ENCODE measurements at places on chromosomes 12 and 14.

GRCh38 chr12:79524507-79525148 is 166.1 kb downstream of the PAWR start:
- peak; percentile 23 for DNase-seq

- DNase-seq = peak; percentile 64
These were observed 10.4 kb downstream of the ITPK1 start for GRCh38 chr14:93105362-93105761.

GRCh38 chr12:98275131-98275475 is 240.3 kb upstream of the TMPO start:
- no peak for DNase-seq

DNA sequence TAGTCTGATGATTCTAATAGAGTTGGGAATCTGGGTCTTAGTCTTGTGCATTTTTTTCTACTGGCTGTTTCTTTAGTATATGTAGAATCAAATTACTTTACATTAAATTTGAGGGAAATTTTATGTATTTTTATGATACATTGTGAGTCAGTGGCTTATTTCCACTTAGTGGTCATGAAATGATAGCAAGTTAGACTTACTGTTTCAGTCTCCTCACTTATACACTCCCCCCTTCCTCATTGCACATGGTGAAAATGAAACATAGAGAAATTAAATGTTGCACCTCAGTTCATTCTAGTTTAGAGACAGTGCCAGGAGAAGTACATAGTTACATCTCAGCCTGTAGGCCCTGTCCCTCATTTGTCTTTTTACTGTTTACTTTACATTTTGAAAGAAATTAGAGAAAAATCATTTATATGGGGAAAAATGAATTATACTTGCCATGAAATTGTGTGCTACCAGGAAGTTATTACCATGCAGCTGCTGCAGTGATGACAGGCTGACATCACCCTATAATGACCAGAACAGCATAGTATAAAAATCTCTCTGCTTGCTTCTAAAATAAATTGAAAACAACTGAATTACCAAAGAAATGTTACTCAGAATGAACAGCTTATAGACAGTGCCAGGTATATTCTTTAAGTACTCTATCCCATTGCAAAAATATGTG is 113.2 kb downstream of the TRMT5 start:
- DNase-seq = no peak

GRCh38 chr12:31859232-31859977 is 99.8 kb upstream of the RESF1 start:
- no peak for DNase-seq

GRCh38 chr14:101183376-101184103 is 280.0 kb upstream of the RTL1 start:
- DNase-seq = peak; percentile 11

DNA sequence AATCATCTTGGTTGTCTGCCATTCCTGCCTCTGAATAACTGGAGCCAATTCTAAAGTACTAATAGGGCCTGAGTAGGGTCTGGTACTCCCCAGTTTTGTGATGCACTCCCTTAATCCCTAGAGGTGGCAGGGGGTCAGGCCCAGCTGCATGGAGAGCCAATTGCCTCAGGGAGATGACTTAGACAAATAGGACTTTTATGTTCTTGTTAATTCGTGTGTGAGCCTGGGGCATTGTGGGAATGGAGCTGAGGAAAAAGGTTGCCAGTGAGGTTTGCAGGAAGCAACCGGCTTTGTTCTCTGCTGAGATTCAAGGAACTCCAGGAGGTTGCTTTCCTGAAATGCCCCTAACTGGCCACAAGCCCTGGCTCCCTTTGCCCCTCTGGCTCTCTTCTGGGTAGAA is 6.8 kb upstream of the DCD start:
- DNase-seq = no peak

DNA sequence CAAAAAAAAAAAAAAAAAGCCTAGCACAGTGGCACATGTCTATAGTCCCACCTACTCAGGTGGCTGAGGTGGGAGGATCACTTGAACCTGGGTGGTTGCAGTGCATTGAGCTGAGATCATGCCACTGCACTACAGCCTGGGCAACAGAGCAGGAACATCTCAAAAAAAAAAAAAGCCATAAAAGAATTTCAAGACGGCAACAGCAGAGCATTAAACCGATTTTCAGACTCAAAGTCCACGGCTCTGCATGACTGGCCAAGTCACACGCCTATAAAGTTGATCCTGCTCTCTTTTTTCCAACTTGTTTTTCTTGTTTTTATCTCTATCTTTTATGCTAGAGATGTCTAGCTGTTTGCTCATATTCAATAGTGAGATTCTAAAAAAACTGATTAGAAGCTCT is 45.3 kb downstream of the FBXO34 start:
- no peak for DNase-seq

DNA sequence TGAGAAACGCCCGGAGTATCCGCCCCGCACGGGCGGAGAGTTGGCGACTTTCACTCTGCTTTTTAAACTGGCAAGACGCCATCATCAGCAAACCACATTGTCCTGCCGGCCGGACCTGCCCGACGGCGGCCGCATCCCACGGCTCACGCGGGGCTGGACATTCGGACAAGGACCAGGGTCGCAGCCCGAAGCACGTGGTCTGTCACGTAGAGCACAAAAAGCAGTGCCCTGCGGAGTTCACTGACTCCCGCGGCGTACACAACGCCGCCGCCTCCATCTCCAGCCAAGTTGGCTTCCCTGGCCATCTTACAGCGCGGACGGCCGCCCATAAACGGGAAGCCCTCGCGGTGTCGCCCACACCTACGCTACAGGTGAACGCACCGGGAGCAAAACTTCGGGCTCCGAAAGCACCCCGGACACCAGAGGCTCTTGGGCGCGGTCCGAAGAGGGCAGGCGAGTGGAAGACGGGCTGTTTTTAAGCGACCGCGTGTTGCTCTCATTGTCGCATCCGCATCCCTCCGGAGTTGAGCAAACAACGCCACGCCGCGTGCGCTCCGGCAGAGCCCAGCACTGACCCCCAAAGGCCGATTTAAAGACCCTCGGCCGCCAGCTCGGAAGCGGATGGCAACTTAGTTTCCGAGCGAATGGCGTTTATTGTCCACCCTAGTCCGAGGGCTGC is 966 bp downstream of the SINHCAF start:
- peak; percentile 60 for DNase-seq

- no peak for DNase-seq
These were observed 112.6 kb downstream of the CALM1 start for GRCh38 chr14:90509403-90509802.

GRCh38 chr12:58443981-58444371 is 476.3 kb downstream of the LRIG3 start:
- peak; percentile 73 for DNase-seq

DNA sequence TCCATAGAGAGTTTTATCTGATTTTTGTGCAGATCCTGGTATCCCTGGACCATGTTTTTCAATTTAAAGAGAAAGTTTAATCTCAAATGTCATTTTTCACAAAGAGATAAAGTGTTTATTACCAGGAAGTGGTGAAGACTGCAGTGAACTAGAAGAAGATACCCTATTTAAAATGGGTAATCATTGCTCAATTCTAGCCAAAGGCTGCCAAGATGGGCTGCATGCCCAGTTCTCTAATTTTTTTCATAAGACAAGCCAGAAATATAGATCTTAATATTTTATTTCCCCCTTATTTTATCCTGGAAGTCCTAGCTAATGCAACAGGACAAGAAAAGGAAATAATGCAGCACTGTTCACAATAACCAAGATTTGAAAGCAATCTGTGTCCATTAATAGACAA is 343.5 kb downstream of the PCNX1 start:
- no peak for DNase-seq

DNA sequence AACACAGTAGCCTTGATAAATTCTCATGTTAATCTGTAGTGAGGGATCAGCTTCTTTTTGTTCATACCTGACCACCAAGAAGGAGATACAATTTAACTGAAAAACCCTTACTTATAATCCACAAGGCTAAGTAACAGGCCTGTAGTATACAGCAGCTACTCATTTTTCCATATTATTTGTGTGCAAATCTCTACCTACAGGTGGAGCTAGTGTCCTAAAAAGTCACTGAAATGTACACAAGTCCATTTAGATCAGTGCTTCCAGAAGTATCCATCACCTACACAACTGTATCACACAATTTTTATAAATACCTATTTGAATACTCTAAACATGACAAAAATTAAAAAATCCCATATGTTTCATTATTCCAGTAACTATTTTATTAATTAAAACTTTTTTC is 173.2 kb downstream of the SLC35F4 start:
- peak; percentile 81 for DNase-seq

DNA sequence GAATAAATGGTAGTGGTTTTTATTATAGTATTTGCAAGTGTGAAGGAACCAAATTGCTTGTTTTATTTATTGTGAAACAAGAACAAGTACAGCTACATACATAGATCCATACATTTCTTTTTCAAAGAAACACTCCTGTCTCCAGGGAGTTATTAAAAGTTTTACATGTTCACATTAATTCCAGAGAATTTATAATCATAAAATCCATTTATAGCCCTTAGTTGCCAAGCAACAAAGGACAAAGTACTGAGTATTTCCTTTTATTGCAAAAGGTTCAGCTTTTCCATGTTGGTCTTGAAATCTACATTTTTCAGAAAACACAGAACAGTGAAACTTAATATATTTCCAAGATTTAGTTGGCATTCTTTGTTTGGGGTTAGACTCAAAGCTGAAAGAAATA is 9.5 kb downstream of the MYRFL start:
- no peak for DNase-seq

GRCh38 chr14:31945074-31945613 is 132.0 kb upstream of the ARHGAP5 start:
- DNase-seq = no peak

DNA sequence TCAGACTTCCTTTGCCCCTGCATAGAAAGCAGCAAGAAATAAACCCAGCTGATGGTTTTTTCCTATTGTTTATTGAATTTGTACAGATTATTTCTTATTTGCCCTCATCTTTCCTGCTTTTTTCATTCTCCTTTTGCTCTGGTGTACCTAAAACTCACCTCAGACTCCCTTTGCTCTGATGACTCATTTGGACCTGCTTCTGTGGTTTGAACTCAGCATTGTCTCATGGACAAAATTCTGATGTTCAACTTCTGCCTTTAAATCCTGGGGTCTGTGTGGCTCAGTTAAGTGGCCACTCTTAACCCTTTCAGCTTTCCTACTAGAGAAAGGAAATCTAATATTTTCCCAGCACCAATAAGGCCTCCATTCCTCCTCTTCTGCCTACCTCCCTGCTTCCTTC is 3.5 kb upstream of the SENP1 start:
- DNase-seq = no peak

DNA sequence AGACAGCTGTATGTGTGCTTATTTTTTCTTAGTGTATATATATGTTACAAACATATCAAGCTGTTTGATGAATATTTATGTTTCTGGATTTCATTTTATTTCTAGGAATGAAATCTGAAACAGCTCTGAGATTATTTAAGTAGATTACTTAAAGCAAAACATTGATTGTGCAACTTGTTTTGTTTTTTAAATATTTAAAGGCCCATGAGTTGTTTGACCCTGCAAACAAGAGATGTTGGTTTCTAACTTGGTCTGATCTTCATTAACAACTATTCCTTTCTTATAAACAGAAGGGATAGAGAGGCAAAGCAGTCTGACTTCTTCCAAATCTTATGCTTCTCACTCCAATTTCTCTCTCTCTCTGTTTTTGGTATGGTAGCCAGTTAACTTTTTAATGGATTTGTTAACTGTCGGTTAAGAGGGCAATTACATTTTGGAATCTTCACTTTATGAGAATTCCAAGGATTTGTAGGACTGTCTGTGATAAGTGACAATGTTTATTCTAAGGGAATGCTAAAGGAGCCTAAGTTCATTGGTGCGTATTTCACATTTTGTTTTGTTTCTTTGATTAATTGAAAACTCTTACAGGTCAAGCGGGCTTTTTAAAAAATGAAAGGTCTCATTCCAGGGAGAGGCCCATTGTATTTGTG is 102.6 kb upstream of the HMGA2 start:
- DNase-seq = no peak

- no peak for DNase-seq
These were observed 24.3 kb upstream of the RCOR1 start for GRCh38 chr14:102568115-102568614.

GRCh38 chr14:23028799-23029198 is 5.9 kb downstream of the PSMB5 start:
- no peak for DNase-seq

GRCh38 chr12:79634957-79635471 is 55.8 kb downstream of the PAWR start:
- DNase-seq = peak; percentile 55

- DNase-seq = peak; percentile 73
These were observed 51.3 kb upstream of the RERGL start for GRCh38 chr12:18141048-18141982.

DNA sequence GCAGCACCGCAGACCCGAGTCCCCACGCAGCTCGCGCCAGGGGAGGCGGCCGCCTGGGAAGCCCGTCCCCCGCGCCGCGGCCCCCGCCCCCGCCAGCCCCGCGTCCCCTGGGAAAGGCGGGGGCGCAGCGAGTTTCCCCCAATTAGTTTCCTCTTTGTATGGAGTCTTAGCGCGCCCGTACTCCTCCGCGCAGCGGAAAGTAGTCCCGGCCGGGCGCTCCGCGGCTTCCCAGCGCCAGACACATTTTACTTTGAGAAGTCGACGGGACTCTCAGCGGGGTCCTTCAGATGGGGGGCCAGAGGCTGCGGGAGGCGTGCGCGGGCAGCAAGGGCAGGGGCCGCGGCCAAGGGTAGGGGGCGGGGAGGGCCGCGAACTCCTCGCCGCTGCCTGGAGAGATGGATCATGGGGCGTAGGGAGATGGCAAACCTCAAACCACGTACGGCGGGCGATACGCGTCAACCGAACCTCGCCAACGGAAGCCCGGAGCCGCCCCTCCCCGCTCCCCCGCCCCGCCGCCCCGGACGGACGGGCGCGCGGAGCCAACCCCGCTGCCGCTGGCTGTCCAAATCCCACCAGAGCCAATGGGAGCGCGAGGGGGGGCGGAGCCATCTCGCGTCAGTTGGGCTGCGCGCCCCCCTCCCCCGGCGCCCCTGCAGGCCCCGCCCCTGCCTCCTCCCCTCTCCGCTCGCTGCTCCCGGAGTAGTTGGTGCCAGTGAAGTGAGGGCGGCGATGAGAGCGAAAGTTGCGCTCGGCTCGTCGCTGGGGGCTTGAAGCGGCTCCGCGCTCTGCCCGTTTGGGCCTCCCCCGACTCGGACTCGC is at the start of gene RCOR1:
RCOR1 (plus strand) TSS at position 706 of the 819 bp plus-strand sequence. CDS start 238 bp downstream, outside the sequence.
- peak; percentile 98 for DNase-seq

- DNase-seq = no peak
These were observed 68.4 kb upstream of the DLK1 start for GRCh38 chr14:100658181-100658886.

DNA sequence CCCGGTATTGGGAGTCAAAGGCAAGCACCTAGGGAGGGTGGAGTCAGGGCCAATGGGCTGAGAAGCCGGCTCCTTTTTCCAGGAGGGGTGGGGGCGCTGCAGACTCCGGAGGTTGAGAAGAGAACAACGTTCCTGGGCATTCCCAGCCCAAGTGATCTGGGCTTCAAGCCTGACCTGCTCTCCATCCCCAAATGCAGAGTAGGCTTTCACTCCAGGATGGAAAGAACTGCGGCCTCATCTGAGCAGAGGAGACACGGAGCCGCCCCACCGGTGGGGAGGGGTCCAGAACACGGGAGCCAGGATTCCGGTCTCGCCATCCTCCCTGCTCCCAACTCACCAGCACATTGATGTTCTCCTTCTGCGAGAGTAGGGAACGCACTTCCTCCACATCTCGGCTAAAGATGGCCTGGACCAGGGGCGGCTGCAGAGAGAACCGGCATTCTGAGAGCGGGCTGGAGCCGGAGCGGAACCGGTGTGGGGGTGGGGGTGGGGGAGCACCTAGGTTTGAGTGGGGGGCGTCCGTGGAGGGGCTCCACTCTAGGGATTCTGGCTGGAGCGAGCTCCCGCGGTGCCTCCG is 605 bp downstream of the ANKRD52 start:
- peak; percentile 36 for DNase-seq

- no peak for DNase-seq
These were observed 228.3 kb downstream of the CEP128 start for GRCh38 chr14:80713076-80713850.

- DNase-seq = no peak
These were observed 8.1 kb upstream of the SLC15A5 start for GRCh38 chr12:16285586-16285985.

Measured in choroid plexus epithelial cell (primary cell).